NT2/D1 (cell line): ENCODE measurements at places on chromosomes 3 and 15.

DNA sequence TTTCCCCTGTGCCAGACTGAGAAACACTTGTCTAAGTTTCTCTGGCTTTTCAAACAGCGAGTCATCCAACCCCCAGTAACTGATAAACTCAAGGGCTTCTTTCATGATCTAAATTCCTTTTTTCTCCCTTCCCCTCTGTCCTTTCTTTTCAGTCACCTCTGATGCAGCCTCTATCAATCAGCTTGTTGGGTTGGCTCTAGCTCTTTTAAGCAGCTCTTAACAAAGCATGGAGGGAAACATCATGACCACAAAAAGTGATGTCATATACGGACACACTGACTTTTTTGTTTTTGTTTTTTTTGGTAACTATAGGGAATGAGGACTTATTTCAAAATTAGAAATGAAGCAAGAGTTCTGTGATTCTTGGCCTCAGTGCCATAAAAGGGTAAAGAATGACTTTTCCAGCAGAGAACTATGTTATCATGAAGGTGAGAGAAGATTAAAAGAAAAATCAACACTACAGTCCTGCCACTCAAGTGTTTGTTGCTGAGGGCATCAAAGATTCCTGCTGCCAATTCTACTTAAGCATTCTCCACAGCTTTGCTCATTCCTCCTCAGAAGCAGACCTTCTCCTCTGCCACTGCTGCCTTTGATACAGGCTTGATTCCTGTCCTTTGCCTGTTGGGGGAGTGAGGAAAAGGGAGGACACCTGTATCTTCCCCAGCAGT, 457.0 kb upstream of the ONECUT1 start:
- DNase-seq: no peak

DNA sequence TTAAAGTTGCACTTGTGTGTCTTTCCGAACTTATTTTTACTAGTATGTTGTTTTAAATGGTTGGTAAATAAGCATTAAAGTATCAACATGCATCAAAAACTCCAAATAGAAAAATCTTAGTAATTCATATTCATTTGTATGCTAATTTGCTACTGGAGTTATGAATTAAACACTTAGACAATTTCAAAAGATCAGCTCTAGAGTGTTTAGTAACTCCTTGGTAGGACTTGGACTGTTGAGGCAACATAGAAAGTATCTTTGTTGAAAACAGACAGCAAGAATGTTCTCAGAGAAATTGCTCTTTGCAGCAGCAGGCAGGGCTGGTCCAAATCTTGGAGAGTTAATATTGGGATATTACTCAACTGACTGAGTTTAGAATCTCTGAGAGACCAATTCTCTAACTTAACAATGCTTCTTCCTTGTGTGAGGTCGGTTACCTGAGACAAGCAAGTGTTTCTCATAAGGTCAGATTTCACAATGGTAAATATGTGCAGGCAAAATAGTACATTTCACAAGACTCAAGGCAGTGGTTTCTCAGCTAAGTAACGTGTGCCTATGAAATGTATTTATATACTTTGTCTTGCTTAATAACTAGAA, 147.8 kb upstream of the IL12A start:
- no peak for DNase-seq

DNA sequence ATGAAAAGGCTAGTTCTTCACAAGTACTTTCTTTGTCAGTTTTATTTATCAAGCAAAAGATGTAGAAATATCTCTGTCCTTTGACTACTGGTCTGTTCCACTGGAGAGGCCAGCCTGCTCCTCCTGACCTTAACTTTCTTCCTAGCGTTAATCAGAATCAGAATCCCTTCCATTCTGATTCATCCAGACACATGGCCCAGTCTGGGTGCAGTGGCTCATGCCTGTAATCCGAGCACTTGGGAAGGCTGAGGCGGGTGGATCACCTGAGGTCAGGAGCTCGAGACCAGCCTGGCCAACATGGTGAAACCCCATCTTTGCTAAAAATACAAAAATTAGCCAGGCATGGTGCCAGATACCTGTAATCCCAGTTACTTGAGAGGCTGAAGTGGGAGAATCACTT, 32.0 kb upstream of the MANF start:
- no peak for DNase-seq

GRCh38 chr3:53795176-53795575, 51.0 kb downstream of the CHDH start:
- no peak for DNase-seq

DNA sequence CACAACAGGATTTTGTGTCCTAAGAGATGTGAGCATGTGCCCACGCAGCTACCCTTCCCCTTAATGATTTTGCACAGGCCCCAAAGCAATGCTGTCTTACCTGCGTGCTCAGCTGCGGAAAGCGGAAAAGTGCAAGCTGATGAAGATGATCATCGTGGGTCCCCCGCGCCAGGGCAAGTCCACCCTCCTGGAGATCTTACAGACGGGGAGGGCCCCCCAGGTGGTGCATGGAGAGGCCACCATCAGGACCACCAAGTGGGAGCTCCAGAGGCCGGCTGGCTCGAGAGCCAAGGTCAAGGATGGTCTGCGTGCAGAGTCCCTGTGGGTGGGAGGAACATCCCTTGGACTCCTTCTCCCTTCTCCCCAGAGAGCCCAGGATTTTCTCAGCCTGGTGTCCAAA, 103.1 kb downstream of the LRRK1 start:
- DNase-seq: no peak

GRCh38 chr3:131338948-131339640, 42.5 kb upstream of the NUDT16 start:
- no peak for DNase-seq

DNA sequence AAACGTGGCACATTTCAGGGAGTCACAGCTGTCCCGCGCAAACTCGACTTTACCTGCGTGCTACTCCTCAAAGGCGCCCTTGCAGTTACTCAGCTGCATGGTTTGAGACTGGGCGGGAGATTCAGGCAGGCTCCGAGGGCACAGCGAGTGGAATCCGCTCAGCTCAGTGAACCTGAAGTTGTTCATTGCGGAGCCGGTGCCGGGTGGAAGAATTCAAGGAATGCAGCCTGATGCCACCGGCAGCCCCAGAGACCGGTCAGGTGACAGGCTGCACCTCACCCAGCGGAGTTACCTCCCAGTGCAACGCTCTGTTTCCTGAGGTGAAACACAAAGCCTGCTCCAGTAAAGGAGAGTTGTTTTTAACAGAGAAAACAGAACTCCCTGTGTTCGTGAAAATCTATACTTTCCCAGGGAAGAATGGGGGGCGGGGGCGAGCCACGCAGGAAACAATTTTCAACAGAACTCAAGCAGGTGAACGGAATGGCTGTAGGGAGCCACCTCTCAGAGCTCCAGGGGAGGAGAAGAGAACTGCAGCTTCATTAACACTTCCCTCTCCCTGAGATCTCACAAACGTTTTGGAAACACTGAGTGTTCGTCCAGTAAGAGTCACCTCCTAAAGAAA, 3.8 kb downstream of the VEPH1 start:
- peak; percentile 74 for DNase-seq

DNA sequence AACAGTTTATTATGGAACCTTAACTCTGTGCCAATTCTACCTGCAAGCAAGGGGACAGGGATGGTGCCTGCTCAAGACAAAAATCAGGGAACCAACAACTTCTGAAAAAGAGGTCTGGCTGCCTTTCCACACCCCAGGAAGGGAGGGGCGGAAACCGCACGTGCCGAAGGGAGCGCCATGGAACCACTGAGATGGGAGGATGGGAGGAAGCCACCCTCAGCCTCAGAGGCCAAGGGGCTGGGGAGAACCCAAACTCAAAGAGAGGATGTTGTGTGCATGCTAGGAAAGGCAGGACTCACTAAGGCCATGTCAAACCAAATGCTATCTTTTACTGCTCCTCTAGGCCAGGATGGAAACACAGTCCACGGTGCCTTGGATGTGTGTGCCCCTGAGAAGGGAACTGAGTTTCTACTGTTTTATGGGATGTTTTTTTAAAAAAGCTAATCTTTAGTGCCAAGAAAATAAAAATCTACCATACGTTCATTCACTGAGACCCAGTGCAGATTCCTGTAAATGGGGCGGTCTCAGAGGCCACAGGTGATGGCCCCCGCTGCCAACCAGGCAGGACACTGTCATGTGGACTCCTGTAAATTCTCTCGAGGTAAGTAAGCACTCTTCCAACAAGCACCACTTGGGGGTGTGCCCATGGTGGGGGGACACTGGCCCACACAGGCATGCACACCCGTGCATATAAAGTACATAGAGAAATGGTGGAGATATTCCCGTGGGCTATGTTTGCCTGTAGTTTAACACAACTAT, 20.5 kb downstream of the SRPRB start:
- no peak for DNase-seq
